GM04504 (cell line): ENCODE measurements at places on chromosomes 7 and 10.

- DNase-seq: no peak
Measured at GRCh38 chr7:81527651-81528050, 242.2 kb downstream of the HGF start.

GRCh38 chr7:139597028-139597427 lies 73.5 kb downstream of the CLEC2L start:
- DNase-seq: no peak

DNA sequence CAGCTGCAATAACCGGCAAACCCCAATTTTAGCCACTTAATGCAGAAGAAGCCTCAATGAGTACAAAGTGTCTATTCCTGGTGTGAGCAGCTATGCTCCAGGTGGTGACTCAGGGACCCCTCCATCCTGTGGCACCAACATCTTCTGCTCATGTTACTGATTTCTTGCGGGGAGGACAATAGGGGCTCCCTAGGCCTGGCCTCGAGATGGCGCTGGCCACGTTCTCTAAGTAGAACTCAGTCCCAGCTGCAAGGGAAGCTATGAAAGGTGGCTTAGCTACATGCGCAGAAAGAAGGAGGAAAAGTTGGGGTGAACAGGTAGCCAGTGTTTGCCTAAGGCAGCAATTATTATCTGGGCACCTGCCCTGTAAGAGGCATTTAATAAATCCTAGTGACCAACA lies 6.6 kb downstream of the GJD4 start:
- DNase-seq: no peak

- no peak for DNase-seq
Measured at GRCh38 chr7:42093349-42093905, 143.6 kb downstream of the GLI3 start.

DNA sequence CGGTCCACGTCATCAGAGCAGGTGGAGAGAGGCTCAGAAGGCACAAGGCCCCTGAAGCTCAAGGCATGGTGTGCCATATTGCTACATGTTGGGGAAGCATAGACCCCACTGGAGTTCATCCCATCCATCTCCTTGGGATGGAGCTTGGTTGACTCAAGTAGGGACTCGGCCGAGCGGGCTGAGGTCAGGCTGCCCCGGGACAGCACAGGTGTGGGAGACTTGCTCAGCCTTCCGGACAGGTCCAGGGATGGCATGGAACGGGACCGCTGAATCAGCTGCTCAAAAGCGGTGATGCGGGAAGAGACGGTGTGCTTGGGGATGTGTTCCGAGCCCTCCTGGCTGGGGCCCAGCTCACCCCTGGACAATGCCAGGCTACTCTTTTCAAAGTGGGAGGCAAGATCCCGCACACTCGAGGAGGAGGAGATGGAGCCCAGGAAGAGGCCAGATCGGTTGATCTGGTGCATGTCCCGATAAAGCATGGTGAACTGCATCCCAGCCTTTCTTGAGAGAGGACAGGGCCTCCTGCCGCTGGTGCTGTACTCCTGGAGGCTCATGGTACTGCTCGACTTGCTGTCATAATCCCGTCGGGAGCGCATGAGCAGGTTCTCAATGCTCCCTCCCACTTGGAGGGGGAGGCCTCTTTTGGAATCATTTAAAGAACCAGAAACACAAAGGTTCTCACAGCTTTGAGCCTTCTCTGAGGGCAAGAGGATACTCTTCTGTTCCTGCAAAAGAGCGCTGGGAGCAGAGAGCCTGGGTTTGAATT lies 65.6 kb upstream of the PDLIM1 start:
- no peak for DNase-seq

DNA sequence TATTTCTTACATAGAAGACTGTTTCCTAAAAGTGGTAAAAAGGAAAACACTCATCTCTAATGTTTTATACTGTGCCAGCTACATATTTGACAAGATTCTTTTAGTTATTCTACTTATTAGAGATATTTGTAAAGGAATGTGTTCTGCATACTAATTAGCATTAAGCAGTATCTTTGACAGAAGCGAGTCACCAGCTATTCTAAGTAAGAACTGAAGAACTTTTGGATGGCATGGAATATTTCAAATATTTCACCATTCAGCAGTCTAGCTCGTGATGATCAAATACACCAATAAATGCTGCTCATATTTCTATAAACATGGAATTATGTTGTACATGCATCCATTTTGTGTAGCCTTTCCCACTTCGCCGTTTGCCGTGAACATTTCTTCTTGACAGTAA lies 241.6 kb upstream of the TCF7L2 start:
- no peak for DNase-seq

- no peak for DNase-seq
Measured at GRCh38 chr7:122790591-122790990, 87.9 kb upstream of the RNF148 start.

- DNase-seq: no peak
Measured at GRCh38 chr10:3963191-3963673, 178.2 kb upstream of the KLF6 start.

GRCh38 chr10:86127274-86127819 lies 239.2 kb downstream of the GRID1 start:
- DNase-seq: no peak

DNA sequence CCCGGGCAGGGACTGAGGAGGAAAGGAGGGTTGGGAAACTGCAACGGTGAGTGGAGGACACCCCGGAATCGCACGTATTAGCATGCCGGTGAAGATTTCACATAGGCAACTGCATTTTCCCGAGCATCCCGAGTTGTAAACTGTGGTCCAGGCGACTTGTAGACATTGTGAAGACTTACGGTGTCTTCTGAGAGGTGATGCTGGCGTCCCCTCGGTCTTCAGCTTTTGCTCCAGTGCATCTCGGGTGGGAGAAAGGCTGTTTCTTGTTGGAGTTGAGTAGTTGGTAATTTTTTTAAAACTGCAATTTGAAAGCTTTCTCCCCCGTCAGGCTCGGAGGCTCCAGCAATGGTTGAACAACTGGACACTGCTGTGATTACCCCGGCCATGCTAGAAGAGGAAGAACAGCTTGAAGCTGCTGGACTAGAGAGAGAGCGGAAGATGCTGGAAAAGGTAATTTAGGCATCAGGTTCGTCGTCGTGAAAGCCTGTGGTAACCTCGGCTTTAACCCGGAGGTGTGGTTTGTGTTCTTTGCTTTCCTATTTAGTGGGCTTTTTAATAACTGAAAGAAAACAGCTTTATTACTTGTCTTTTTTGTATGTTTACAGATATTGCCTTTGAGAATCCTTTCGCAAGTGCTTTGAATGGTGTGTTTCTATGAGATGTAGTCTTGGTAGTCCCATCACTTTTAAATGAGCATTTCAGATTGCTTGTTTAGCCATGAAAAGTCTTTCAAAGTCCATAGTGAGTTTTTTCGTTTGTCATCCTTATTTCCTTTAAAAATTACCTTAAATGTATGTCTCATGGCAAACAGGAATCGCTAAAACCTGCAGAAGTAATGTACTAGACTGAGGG lies 687 bp downstream of the HELLS start:
- peak; percentile 8 for DNase-seq

DNA sequence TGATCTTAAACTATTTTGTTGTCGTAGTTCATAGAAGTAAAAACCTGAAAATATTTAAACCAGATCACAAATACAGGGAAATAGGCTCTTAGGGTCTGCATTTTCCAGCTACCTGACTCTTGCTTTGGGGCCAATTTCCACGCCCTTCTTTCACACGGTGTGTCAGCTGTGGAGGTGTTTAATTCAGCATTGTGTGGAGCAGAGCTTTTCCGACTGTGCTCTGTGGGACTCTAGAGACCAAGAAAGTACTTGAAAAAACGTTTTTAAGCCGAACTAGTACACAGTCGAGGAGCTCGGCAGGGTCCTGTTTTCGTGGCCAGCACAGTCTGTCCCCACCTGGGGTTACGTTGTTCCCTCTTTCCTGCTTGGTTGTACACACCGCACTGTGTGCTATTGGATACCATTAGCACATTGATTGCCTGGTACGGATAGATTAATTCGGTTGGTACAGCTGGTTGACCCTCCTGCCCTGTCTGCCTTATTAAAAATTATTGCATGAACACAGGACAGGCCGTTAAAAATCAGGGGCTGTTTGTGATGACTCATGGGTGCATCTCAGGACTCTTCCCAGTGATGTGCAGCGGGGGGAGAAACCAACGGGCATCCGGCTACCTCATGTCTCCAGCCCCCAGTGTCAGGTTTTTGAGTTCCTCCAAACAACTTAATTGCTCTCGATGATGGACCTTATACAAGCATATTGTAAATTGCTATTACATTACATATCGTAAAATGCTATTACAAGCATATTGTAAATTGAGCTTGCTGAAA lies 80.7 kb upstream of the BTBD16 start:
- DNase-seq: peak; percentile 58

- no peak for DNase-seq
Measured at GRCh38 chr7:106279425-106280197, 5.2 kb downstream of the NAMPT start.

DNA sequence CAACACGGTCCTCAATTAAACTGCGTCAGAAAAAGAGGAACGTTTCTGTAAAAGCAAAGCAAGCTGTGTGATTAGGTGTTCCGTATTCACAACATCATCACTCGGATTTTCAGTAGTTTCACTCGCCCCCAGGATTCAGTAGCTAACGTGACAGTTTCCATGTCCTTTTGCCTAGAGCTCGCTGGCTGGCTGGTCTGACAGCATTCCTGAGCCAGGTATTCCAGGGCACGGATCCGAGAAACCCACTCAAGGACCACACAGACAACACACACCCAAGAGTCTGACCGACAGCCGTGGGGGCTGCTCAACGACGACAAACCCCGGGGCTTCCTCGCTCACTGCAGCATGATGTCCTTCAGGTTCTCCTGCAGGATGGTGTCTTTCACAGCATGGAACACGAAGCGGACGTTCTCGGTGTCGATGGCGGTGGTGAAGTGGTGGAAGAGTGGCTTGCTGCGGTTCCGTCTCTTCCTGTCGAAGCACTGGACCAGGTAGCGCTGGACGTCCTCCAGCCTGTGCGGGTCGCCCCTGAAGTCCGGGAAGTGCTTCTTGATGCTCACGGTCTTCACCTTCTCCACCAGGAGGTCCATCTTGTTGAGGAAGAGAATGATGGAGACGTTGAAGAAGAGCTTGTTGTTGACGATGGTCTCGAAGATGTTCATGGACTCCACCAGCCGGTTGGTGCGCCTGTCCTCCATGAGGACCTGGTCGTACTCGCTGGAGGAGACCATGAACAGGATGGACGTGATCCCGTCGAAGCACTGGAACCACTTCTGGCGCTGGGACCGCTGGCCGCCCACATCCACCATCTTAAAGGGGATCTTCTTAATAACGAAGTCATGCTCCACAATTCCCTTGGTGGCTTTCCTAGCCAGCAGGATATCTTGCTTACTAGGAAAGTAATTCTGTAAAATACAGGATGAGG lies 43.1 kb downstream of the AMZ1 start:
- no peak for DNase-seq

DNA sequence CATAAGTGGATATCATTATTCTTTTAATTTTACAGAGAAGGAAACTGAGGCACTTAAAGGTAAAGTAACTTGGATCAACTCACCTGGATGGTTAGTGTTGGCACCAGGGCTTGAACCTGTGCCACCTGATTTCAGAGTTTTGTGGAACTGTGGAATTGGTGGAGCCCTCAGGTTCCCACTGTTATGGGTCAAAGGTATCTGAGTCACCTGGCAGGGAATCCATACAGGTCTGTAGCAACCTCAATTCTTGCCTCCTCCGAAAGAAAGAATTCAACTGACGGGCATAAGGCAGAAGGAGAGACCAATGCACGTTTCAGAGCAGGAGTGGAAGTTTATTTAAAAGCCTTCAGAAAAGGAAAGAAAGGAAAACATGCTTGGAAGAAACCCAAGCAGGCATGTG lies 25.2 kb upstream of the ADAMTS14 start:
- DNase-seq: no peak

DNA sequence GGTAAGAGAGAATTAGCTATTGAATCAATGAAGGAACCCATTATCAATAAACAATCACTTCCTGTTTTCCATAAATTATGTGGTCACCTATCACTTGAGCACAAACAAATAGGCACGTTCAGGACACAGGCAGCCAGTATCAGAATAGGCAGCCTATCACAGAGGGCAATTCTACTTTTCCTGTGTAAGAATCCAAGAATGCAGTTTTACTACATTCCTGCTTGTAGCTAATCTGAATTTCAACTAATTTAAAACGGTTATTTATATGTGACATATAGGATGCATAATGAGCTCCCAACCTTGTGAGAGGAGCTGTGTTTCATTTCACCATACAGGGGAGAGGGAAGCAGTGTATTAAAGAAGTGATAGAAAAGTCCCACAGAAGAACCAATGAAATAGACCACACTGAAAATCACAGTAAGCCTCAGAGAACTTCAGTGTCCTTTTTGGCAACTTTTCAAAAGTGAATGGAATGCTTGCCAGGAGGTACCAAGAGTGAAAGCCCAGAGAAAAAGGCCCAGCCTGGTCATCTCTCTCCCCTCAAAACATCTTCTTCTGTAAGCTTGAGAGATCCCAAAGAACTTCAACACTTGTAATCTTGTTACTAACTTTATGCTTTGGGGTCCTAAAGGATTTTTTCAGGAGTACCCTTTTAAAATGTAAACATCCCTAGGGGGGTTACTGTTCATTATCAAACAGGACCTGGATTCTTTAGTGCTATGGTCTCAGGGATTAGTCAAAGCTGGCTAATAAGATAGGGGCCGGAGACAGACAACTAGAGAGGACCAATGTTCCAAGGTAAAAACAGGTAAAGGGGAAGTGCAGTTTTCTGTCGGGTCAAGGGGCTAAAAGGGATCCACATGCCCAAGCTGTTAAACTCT lies 1.3 kb downstream of the IMMP2L start:
- DNase-seq: peak; percentile 1

DNA sequence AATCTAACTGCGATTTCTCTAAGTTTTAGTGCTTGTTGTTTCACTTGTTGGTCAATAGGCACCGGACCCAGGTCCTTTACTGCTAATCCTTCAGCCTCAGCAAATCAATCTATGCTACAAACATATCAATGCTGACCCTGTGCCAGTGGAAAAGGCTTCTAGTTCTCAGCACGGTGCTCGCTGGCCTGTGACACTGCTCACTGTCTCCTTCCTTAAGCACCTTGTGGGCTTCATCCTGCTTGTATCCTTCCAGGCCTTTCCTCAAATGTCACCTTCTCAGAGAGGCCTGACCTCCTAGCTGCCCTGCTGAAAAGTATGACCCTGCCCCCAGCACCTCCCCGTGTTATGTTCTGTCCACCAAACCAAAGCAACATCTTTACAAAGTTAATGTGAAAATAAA lies 201.2 kb upstream of the FRMD4A start:
- DNase-seq: no peak

DNA sequence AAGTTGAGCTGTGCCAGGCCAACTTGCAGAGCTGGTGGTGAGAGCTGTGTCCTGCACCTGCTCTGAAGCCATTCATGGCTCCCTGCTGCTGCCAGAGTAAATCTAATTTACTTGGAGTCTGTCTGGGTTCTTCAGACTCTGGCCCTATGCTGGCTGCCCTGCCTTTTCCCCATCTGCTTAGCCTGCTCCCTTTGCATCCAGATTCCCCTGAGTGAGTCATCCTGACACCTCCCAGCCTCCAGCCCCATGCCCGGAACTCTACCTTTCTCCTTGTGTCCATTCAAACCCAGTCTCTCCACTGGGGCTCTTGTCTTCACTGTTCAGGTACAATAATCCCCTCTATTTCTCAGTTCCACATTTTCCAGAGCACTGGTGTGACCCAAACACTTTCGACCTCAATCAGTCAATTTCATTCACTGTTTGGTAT lies 434.4 kb upstream of the ZMIZ1 start:
- no peak for DNase-seq

GRCh38 chr7:128221929-128222403 lies 19.1 kb upstream of the LEP start:
- DNase-seq: peak; percentile 83
